ENCODE measurements at places on chromosomes 11 and 22.

DNA sequence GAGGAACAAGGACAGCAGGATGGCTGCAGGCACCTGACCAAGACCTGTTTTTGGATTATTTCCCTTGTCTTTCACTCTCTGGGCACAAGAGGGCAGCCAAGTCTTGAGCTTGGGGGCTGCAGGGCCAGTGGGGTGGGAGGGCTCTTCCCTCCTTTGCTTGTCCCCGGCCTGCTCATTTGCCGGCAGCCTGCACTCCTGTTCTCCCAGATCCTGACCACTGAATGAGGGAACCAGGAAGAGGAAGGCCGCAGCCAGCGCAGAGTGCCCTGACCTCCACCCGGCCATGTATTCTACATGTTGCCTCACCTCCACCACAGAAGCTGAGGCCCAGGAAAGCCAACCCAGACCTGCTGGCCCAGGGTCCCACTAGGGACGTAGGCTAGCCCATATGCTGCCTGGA is 15.5 kb upstream of the NNMT start:
- DNase-seq, result peak; percentile 85

DNA sequence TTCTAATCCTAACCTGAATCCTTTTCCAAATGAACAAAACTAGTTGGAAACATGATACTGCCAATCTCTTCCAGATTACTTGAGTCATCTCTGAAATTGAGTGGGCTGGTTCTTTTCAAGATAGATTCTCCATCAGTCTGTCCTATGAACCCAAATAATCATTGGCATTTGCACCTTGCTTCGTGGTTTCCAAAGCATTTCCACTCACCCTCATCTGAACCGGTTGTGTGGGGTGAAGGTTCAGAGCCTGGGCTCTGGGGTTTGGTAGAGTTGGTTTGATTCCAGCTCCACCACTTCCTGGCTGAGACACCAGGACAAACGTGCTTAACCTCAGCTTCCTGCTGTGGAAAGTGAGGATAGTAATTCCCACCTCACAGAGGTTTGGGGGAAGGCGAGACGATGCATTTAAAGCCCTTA is 206.4 kb upstream of the E2F8 start:
- DNase-seq, result no peak

- DNase-seq, result no peak
These were observed 68.0 kb downstream of the USP47 start for GRCh38 chr11:11909727-11910126.

DNA sequence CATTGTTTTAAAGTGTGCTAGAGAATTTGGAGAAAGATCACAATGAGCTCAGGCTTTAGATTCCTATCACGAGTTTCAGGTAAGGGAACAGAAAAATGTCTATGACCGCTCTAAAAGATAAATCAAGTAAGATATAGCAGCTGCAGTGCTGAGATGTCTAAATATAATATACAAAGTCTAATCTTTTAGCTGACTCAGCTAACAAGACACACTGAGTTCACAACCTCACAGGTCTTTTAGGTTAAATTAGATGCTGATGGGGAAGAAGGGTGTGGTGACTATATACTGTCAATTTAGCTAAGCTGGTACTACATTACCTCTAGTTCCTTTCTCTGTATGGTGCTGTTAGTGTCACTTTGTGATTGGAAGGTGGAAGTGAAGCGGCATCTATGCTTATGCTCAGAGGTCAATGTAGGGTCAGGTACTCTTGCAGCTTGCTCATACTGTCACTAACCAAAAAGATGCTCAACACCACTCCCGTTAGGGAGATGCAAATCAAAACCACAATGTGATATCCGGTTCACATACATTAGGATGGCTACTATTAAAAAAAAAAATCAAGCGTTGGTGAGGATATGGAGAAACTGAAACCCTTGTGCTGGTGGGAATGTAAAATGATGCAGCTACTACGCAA is 283.5 kb downstream of the SWAP70 start:
- DNase-seq, result no peak

DNA sequence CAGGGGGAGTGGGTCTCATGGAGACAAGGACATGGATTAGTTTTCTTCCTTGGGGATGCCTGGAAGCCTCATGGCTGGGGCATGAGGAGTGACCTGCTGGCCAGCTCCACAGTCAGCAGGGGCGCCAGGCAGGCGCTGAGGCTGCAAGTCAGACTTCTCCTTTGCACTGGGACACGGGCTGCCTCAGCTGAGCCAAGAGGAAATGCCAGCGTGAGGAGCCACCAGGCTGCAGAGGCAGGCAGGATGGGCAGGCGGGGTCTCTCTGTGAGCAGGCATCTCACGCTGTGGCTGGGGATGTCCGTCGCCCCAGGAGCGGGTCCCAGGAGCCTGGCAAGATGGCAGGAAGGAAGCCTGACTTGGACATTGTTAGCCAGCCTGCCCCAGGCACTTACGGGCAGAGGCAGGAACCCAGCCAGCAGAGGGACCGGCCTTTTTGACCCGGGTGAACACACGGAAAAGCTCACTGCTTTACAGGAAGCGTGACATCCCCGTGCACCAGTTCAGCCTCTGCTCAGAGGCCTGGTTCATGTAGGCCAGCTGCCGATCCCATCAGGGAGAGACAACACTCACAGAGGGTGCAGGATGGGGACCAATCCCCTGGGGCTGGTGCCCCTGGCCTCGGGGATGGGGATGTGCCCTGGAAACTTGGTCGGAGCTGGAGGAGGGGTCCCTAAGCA is 10.2 kb downstream of the GNB1L start:
- no peak for DNase-seq

DNA sequence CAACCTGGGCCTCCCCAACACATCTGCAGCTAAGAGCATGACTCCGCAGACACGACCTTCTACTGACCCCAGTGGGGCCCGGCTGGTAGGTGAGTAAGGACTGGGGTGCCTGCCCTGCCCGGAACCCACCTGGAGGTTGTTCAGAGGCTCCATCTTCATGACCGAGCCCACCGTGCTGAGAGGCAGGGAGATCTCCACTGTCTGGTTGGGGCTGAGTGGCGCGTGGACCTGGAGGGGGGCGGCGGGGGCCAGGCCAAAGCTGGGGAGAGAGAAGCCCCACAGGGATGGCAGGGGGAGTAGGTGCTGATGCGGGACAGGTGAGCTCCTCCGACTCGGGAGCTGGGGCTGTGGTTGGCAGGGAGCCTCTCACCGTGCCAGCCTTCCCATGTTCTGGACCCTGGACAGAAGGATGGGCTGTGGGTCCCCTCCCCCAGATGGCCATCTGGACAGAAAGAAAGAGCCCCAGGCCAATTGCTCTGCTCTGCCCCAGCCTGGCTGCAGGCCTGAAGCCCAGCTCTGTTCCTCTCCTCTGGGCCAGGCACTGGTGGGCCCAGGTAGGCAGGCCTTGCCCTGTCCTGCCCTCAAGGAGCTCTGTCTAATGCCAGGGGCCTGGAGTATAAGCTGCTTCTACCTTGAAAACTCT is 16.3 kb upstream of the RASL10A start:
- DNase-seq, result no peak

DNA sequence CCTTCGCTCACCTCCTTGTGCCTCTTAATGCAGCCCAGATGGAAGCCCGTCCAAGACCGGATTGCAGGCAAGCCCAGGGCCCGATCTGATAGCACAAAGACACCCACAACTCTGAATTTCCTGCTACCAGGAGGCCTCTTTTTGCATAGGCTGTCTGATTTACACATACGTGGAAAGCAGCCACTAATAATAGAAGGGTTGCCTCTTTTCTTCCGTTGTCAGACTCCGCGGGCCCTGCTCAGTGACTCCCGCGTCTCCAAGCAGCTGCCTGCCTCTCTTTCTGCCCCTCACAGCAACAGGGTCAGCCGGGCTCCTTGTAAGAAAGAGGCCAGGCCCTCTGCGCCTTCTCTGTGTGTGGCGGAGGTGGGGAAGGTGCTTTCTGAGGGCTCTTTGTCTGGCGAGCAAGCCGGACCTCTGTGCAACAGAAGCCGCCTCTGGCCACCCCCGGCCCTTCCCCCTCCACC is 26.7 kb downstream of the FLI1 start:
- DNase-seq, result no peak

DNA sequence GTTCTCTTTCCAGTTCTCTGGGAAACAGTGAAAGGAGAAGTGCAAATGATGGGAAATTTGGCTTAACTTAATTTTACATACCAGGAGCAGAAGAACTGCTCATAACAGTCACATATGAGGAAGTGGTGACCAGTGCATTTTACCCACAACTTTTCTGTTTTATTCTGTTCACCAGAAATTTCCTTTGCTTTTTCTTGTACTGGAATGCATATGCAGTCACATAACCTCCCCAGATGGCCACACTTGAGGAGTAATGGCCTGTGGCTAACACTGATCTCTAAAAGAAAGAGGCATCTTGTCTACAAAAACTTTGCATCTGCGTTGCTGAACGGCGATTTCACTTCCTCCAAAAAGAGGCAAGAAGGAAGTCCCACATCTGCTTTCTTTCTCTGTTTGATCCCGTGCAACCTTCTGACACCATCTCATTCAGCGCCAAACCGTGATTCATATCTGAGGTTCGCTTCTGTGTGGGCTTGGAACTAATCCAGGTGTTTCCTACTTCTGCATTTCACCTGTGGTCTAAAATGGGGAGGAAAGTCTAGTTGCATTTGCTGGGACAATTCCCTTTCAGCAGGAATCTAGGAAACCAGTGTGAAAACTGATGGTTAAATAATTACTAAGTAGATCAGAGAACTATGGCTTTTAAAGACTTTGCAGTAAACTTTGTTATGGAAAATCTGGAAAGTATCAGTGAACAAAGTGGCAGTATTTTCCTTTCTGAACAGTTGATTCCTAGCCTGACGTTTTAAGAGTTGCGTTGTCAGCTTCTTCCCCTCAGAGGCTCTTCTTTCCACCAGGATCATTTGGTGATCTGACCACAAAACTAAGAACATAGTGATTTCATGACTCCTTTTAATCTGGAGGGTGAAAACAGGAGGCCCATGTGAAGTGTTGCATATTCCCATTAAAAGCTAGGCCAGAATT is 4.2 kb upstream of the MPEG1 start:
- no peak for DNase-seq

All from endothelial cell (in vitro differentiated cells).